HFF-Myc (cell line): ENCODE measurements at places on chromosomes 5 and 9.

DNA sequence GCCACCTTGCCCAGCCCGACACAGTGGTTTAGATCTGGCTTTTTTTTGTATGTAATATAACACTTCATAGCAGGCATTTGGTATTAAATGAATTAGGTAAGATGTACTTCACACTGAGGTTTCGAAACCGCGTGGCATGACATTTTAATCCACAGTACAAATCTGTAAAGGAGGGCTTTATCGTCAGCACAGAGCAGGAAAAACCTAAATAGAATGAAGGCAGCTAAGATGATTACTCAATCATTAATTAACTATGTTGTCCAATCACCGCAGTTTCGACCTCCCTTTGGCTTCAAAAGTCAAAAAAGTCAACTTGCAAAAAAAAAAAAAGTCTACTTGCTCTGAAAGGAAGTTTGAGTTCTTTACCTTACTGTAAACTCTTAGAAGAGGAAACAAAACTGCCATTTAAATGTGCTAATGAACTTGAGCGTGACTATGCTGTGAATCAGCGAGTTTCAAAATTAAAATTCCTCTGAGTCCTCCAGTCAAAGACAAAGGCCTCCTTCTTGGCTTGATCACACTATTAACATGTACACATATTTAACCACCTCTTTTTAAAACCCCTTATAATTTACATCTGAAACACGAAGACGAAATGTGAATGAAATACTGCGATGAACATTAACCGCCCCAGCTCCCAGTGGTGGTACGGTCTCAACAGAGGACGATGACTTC is 698 bp upstream of the SEC24A start:
- no peak for DNase-seq

GRCh38 chr5:177355868-177356168 is 1.9 kb upstream of the RGS14 start:
- DNase-seq, result no peak

DNA sequence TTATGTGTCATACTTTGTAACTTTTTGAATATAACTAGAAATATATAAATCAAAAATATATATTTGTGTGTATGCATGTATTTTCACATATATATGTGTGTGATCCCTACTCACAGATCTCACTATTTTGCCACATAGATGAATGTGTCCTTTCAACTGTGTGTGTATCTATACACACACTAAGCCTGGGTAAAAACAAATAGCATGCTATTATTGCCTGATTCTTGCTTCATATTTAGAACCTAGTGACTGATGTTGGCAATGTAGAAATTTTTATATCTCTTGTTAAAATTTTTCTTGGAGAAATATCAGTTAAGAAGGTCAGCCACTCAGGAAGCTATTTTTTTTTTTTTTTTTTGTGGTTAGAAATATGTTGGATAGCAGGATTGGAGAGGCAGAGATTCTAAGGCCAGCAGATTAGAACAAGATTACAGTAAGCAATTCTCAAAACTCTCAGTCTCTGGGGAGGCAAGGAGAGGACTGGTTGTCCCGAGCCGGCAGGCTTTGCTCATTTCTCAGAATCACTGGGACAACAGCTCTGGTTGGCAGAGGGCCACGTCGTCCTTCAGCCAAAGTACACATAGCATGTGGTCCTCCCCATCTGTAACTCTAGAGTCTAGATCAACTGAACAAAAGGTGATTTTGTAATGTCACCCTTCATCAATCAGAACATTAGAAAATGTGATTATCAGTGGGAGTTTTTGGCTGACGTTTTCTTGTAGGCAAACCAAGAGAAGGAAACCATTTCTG is 19.7 kb downstream of the C6 start:
- no peak for DNase-seq

GRCh38 chr5:170313344-170313743 is 15.8 kb upstream of the LCP2 start:
- no peak for DNase-seq

DNA sequence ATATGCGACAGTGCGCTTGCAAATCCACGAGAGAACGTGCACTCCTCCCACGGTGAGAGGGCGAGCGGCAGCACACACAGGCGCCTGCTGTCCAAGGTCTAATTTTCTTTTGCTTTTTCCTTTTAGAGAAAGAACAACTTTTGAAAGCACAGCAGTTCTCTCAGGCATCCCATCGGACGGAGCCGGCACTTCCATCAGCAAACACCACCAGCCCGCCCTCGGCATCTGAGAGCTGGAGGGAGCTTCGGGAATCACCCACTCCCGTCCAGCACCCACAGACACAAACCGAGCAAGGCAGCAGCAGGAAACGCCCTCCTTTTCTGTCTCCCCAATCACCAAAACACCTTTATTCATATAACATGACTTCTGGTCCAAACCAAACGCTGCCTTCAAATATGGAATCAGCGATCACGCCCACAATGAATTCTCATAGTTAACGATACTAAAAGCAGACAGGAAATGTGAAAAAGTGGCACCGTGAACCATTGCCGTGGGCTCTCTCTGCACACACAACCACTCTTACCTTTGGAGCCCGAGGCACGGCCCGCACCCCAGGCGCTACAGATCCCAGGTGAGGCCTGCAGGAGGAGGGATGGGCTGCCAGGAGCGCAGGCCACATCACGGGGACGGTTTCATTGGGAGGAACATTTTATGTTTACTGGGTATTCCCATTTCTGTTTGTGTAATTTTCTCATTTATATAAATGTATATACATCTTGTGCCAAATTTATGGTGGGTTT is 14.2 kb downstream of the LPCAT1 start:
- no peak for DNase-seq
